Stimulated activated CD4-positive, alpha-beta T cell treated with anti-CD3 and anti-CD28 coated beads, Interleukin-1b, Interleukin-23, amount 100 ng/mL, for 48 hours (primary cell): ENCODE measurements at places on chromosomes 6 and 20.
A peak's percentile ranks its signal among the peaks of the same experiment; 100 is the strongest.

- no peak for DNase-seq
These were observed 130.7 kb upstream of the SSTR4 start for GRCh38 chr20:22904386-22904785.

DNA sequence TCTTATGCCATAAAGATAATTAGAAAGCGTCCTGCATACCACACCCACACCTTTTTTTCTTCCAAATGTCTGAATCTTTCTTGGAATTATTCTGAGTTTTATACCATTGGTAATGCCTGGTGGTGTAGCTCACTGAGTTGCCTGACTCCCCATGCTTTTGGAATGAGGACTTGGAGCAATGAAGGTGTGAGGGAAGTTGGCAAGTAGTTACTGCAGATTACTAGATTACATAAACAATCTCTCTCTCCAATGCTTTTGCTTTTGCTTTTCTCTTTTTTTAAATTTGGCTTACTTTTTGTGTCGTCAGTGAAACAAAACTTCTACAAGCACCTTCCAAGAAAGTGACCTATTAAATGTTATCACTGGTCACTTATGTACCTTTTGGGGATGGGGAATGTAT, 406.1 kb upstream of the SOX4 start:
- no peak for DNase-seq

- DNase-seq = no peak
These were observed 62.4 kb downstream of the DST start for GRCh38 chr6:56580271-56580670.

- DNase-seq = no peak
These were observed 10.4 kb downstream of the E2F3 start for GRCh38 chr6:20411953-20412681.

GRCh38 chr6:27250277-27251111, 3.0 kb downstream of the PRSS16 start:
- no peak for DNase-seq

DNA sequence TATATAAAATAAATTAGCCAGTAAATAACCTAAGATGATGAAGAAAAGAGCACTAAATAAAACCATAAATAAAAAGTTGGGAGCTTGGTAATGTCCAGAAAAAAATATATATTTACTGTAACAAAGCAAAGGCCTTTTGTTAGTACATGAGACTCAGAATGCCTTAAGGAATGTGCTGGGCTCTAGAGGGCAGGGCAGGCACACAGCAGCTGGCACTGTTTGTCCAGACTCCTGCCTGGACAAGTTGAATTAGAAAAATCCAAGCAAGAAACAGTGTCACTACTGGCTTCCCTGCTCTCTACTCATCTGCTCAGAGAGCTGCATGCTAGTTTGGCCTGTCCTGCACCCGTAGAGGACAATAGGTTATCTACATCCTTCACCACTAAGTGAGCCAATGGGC, 8.8 kb downstream of the DEFB129 start:
- DNase-seq = no peak

GRCh38 chr6:93293872-93294271, 125.5 kb downstream of the EPHA7 start:
- DNase-seq = no peak

DNA sequence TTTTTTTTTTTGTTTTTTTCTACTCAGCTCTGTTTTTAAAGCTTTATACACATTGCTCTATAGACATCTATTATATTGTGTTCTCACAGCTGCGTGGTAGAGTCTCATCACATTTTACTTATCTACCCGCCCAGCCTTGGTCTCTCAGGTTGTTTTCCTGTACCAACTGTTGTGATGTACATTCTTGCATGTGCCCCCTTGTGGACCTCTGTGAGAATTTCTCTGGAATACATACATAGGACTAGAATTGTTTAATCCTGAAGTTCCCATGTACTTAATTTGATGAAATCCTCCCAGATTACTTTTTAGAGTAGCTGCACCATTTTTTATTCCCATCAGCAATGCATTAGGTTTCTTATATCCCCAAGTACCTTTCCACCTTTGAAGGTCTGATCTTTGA, 40.4 kb upstream of the TINAG start:
- DNase-seq = no peak

- DNase-seq = no peak
These were observed 45.7 kb upstream of the TRAF3IP2 start for GRCh38 chr6:111651185-111652034.

DNA sequence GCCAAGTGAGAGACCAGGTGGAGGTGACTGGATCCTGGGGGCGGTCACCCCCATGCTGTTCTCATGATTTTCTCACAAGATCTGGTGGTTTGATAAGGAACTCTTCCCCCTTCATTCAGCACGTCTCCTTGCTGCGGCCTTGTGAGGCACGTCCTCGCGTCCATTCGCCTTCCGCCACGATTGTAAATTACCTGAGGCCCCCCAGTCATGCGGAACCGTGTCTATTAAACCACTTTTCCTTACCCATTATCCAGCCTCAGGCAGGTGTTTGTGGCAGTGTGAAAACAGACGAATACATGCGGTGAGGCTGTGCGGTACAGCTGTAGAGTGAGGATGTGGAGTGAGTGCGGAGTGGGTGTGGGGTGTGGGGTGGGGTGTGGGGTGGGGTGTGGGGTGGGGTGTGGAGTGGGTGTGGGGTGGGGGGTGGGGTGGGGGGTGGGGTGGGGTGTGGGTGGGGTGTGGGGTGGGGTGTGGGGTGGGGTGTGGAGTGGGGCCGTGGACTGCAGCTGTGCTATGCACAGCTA, 12.1 kb upstream of the NTSR1 start:
- no peak for DNase-seq

DNA sequence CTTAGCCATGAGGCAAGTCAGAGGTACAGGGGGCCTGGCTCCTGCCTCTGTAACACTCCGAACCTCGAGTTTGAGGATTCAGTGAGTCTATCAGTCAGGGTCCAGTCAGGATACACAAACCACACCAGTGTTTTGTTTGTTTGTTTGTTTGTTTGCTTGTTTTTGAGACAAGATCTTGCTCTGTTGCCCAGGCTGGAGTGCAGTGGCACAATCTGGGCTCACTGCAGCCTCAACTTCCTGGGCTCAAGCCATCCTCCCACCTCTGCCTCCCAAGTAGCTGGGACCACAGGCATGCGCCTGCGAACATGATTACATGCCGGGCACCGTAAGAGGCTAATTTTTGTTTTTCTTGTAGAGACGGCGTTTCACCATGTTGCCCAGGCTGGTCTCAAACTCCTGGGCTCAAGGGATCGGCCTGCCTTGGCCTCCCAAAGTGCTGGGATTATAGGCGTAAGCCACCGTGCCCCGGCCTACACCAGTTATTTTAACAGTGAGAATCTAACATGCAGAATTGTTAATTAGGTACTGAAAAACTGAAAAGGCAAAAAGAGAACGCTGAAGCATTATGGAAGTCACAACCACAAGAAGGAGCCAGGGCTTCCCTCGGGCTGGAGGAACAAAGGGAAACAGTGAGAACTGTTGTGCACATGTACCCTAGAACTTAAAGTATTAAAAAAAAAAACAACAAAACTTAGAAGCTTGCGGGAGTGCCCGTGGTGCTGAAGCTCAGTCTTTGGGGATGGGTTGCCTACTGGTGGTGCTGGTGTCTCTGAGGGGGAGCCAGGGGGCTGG, 40.4 kb downstream of the SRSF3 start:
- no peak for DNase-seq

DNA sequence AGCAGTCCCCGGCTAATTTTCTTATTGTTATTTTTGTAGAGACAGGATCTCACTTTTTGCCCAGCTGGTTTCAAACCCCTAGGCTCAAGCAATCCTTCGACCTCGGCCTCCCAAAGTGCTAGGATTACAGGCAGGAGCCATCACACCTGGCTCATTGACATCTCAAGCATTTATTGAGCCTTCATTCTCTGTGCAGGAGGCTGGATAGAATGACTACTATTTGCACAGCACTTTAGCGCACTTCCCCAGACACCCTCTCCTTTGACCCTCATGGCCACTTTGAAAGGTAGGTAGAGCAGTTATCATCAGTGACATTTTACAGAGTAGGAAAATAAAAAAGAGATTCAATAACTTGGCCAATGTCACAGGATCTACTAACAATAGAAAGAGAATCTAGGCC, 124.0 kb upstream of the STXBP5 start:
- DNase-seq = no peak

DNA sequence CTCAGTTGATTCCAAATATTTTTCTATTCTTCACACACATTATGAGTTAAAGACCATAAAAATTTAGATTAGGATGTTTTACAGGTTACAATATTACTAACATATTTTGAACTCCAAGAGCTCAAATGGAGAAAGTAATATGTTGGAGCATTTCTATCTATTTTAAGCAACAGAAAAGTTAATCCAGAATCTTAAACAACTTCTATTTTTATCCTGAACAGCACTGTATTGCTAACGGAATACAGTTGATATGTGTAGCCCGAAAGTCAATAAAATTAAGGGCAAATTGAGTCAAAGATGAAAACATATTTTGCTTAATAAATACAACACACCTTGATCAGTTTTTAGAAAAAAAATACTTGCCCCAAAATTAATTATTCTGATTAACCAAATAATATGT, 97.4 kb downstream of the ME1 start:
- no peak for DNase-seq

GRCh38 chr6:125811259-125811658, 20.5 kb downstream of the NCOA7 start:
- DNase-seq = no peak

GRCh38 chr6:32905078-32905477, 35.8 kb downstream of the HLA-DMB start:
- DNase-seq = no peak

GRCh38 chr6:12051861-12052368, 39.8 kb downstream of the HIVEP1 start:
- DNase-seq = peak; percentile 65

DNA sequence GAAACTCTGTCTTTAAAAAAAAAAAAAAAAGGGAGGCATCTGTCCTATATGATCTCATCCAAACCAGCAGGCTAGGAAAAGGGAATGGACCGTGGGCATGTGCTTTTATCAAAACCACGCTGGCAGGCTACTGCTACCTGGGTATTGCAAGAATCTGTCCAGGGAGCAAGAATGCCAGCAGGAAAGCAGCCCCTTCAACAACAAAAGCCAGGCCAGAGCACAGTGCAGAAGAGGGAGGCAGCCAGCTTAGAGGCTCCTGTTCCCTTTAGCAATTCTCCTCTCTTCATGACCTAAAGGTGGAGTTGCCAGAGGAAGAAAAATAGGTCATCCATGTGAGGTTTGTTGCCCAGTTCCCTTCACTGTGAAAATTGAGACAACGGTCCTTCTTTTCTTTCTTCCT, 18.2 kb downstream of the TBC1D20 start:
- no peak for DNase-seq

GRCh38 chr20:63096681-63097335, 90.0 kb upstream of the BHLHE23 start:
- no peak for DNase-seq

- DNase-seq = no peak
These were observed 163.5 kb upstream of the SHLD1 start for GRCh38 chr20:5586720-5587119.

- no peak for DNase-seq
These were observed 1370.3 kb upstream of the CITED2 start for GRCh38 chr6:140744659-140745320.

DNA sequence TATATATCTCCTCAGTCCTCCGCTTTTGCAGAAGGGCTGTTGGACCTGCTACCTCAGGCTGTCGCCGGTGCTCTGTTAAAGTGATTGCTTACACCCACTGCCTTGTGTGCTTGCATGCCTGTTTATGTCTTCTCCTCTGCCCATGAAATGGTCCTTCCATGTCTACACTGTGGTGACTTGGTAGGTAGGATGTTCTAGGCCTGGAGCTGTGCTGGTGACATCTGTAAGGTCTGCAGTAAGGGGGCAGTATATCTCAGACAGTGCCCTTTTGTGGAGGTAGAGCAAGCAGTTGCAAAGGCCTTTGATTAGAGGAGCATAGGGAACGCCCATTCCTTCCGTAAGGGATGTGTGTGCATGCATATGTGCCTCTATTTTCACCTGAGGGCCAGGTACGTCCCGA, 40.3 kb downstream of the VAPB start:
- DNase-seq = no peak

DNA sequence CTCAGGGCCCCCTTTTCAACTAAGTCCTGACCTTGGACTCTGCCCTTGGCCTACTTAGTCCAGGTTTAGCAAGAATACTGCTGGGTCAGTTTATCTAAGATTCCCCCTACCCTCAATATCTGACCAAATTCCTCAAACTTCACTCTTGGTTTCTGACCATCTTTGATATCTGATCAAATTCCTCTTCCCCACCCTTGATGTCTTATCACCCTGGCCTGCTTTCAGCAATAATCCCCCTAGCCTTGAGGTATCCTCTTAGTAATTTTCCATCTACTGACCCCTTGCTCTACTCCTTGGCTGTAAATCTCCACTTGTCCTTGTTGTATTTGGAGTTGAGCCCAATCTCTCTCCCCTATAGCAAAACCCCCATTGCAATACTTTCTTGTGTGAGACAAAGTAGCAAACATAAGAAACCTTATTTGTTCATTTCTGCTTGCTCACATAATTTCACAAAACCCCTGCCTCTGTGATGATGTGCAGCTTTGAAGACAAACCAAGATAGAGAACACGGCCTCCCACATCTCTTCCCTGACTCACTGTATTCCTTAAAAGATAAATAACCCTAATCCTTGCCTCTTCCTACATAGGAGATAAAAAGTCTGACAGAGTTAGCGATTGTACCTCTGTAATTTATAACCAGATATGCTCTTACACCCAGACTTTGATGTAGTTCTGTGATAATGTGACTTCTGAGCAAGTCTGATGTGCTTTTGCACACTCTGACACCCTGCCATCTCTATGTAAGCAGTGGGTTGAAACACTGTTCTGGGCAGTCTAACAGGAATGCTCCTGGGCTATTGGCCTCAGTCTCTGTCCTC, 13.8 kb upstream of the IYD start:
- no peak for DNase-seq

DNA sequence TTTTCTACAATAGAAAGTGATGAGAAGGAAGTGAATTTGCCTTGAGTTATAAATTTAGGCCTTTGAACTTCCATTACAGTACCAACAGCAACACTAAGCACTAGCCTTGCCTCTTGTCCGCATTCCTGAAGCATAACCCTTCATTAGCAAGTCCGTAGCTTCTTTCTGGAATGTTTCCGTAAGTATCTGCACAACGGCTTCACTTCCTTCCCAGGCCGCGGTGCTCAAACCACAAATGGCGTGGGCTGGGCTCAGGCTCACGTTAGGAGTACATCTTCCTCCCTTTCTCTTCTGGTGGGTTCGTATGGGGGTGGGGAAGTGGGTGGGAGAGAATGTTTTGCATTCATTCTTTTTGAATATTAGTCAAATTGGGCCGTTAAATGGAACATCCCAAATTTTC, 193.8 kb upstream of the SNX9 start:
- no peak for DNase-seq

GRCh38 chr6:156776470-156776839, 723 bp upstream of the ARID1B start:
- DNase-seq = no peak

DNA sequence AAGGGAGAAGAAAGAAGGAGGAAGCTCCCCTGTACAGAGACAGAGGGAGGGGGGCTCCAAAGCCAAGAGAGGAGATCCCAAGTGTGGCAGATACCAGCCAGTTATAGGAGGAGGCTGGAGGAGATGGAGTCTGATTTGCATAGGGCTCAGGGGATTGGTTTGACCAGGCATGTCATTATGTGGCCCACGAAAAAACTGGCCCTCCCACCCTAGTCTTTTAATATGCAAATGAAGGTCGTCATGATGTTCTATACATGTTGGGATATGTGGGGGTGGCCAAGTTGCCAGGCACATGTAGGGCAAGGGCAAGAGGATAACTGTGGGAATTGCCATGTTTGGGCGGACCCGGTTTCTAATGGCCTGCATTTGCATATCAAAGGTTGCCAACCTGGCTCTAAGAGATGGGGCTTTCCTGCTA, 17.6 kb upstream of the ZFP64 start:
- DNase-seq = no peak
